ENCODE measurements at places on chromosomes 2 and 18.

DNA sequence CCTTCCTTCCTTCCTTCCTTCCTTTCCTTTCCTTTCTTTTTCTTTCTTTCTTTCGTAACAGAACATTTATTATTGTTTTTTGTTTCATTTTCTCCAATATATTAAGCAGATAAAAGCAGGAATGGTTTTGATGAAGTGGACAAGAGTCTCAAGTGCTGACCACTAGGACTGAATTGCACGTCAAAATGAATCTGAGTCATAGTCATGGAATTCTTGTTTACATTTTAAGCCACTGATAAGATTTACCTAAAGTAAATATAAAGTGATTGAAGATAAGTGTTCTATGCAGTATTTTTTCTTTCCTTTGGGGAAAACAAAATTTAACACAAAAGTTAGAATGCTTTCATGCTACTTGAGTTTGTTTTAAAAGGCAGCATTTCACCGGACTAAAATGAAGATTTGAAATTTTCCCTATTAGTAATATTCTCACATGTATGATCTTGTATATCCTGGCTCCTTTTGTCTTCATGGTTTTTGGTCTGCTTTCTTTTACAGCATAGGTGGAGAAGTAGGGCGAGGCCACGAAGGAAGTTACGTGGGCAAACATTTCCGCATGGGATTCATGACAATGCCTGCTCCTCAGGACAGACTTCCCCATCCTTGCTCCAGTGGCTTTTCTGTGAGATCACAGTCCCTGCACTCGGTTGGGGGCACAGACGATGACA, 113.5 kb downstream of the NYAP2 start:
- peak; percentile 8 for DNase-seq

- no peak for DNase-seq
Measured at GRCh38 chr2:19552270-19552669, 193.8 kb upstream of the OSR1 start.

- no peak for DNase-seq
Measured at GRCh38 chr18:32026491-32027086, 8.0 kb downstream of the RNF125 start.

DNA sequence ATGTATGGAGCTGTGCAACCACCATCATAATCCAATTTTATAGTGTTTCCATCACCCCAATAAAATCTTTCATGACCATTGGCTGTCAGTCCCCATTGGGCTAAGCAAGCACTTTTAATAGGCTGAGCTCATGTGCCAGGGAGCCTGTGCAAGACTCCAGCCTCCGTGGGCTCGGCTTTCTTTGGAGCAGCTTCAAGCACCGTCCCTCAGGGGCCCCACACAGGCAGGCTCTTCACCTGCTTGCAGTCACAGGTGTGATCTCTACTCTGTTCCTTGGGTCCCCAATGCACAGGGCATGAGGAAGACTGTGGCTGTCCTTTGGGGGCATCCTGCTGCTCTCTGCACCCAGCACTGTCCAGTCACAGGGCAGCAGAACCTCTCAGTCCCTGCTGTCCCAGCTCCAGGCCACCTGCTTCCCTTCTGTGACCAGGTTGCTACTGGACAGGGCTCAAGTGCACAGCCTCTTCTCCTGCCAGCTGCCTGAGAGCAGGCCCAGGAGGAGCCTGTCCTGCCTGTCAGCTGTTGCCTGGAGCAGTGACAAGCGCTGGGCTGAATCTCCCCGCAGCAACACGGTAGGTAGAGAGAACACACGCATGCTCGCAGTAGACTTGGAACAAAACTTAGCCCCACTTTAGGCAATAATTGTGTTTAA, 40.7 kb upstream of the TMEM131 start:
- DNase-seq, result no peak

GRCh38 chr18:73431620-73432019, 563.8 kb upstream of the NETO1 start:
- DNase-seq, result no peak

- no peak for DNase-seq
Measured at GRCh38 chr2:149021271-149021719, 17.2 kb upstream of the LYPD6B start.

DNA sequence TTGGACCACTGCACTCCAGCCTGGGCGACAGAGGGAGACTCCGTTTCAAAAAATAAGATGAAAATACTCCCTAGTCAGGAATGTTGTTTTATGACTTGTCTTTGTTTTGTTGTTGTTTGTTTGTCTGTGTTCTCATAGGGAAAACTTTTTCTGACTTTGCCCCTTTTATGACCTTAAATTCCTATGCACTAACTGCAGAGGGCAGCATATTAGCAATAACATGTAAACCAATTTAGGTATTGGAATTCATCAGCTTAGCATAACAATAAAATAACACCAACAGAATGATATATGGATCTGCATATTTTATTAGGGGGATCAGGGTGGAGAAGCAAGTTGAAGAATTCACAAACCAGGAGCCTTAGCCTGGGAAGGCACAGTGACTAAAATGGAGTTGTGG, 631.5 kb downstream of the SUCLG1 start:
- DNase-seq, result no peak

- no peak for DNase-seq
Measured at GRCh38 chr2:7201851-7202250, 284.6 kb downstream of the RNF144A start.

GRCh38 chr2:108585436-108585835, 51.2 kb downstream of the LIMS1 start:
- DNase-seq, result no peak

DNA sequence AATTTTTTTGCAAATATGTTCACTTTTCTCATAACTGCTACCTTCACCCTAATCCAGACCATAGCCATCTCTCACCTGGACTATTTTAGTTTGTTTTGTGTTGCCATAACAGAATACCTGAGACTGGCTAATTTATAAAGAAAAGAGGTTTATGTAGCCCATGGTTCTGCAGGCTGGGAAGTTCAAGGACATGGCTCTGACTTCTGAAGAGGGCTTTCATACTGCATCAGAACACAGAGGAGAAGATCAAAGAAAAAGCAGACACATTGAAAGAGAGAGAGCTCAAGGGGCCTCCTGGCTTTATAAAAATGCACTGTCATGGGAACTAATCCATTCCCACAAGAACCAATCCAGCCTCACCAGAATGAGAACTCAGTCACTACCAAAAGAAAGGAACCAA, 25.0 kb upstream of the DDX18 start:
- DNase-seq, result no peak

- no peak for DNase-seq
Measured at GRCh38 chr2:155141418-155141817, 442.9 kb downstream of the KCNJ3 start.

DNA sequence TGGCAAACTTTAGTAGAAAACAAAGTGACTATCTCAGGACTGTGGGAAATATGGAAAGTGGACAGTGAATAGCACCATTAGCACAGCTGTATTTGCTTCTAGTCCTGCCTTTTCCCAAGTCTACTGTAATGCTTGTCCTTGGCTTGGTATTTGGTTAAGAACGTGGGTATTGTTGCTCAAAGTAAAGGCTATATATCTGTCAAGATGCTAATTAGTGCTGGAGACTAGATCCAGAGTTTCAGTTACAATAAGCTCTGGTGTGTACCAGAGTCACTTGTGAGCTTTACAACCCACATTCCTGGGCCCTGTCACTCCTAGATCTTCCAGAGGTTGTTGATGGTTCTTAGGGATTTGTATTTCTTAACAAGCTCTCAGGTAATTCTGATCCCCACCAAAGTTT, 313.6 kb downstream of the SLC8A1 start:
- DNase-seq, result no peak

DNA sequence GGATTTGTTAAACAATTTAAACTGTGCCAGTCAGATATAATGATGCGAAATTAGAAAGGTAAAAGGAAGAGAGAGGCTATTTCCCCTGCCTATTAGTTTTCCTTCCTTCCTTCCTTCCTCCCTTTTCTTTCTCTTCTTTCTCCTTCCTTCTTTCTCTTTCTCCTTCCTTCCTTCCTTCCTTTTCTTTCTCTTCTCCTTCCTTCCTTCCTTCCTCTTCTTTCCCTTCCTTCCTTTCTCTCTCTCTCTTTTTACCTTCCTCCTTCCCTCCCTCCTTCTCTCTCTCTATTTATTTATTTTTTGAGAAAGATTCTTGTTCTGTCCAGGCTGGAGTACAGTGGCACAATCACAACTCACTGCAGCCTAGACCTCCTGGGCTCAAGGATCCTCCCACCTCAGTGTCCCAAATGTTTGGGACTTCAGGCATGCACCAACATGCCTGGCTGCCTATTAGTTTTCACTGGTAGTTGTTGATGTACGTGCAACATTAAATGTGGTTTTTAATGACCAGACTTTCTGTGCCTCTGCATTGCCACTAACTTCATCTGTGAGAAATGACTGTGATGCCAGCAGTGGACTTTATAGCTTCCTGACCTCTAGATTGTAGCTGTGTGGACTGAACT, 48.7 kb upstream of the NFE2L2 start:
- DNase-seq, result no peak

DNA sequence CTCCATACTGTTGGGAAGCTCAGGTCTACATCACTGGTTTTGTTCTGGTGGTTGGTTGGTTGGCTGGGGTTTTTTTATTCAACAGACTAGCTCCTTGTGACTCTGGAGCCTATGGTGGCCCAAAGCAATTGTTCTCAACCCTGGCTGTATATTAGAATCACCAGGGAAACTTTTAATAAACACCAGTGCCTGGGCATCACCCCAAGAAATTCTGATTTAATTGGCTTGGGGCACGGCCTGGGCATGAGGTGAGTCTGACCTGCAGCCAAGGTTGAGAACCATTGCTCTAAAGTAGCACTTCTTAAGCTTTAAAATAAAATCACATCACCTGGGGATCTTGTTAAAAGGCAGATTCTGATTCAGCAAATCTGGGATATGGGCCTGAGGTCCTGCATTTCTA, 184.1 kb downstream of the C1D start:
- DNase-seq, result no peak

- no peak for DNase-seq
Measured at GRCh38 chr2:236628981-236629605, 59.5 kb downstream of the ACKR3 start.

Data from fibroblast of skin of back (primary cell).